Activated naive CD8-positive, alpha-beta T cell treated with anti-CD3 and anti-CD28 coated beads, Interleukin-2, amount 10 ng/mL, durations not matched to agents 7 days and 5 days (primary cell): ENCODE measurements at places on chromosomes 1 and 21. TPM values are rescaled to one million over a fixed set of nuclear protein-coding genes. Genes with fewer than 3 reads are reported as not detected.

Gene DCDC2B
- 0.17 TPM for total RNA-seq

Gene NCAM2
- total RNA-seq, result not detected

Gene CYP4B1
- not detected for total RNA-seq

Gene CR1L
- total RNA-seq, result 1.1 TPM

Gene ADAMTS5
- total RNA-seq, result not detected

DNA sequence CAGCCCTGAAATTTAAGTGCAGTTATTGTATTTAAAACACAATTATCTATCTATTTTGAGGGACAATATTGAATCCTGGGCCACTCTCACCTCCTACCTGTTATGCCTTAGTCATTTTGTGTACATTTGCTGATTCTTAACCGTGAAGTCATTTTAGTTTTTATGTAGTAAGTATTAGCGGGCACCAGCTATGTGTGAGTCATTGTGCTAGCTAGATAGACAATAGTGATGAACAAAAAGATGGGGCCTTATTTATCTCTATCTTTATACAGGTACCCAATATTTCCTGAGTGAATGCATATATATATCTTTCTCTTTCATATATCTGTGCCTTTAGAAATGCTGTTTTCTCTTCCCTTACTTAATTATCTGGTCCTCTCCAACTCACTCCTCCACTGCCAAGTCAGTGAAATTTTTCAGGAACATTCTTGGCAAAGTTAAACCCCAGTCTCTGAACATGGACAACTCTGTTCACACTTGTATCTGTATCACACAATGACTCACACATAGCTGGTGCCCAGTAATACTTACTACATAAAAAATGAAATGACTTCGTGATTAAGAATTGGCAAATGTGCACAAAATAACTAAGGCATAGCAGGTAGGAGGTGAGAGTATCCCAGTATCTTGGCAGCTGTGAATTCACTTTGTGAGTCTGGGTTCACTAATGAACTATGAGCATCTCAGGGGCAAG is 166.0 kb upstream of the C8B start:
- no peak overlapping the region for H3K27ac ChIP-seq
- DNase-seq, result no peak
- no peak overlapping the region for H3K4me3 ChIP-seq
- H3K36me3 ChIP-seq, result no peaks in the 10 kb centered on the region
- no peaks in the 10 kb centered on the region for H3K4me1 ChIP-seq

- no peak for DNase-seq
- H3K36me3 ChIP-seq, result no peaks in the 10 kb centered on the region
- H3K4me3 ChIP-seq, result peak overlapping the region; percentile 88
- H3K27me3 ChIP-seq, result peaks cover 45% of the 10 kb centered on the region
These were observed 1.5 kb upstream of the CRABP2 start for GRCh38 chr1:156706657-156707416.

DNA sequence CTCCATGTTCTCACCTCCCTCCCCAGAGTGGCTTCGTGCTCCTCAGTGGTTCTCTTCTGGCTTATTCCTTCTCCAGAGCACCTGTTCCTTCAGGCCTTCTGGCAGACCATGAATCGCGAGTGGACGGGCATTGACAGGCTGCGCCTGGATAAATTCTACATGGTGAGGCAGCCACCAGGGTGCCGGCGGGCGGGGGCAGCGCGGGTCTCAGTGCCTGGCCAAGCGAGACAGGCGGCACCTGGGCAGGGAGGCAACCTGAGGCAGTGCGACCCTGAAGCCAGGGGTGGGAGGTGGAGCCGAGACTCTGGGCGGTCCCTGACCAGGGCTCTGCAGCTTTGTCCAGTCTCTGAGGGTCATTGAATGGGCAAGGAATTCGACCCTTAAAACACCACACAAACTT is 3.9 kb downstream of the RRP1 start:
- DNase-seq, result no peak
- H3K4me3 ChIP-seq, result no peak overlapping the region
- H3K36me3 ChIP-seq, result peaks cover 16% of the 10 kb centered on the region
- H3K27me3 ChIP-seq, result no peaks in the 10 kb centered on the region
- peaks cover 15% of the 10 kb centered on the region for H3K4me1 ChIP-seq

GRCh38 chr1:203627851-203628200 is 1.2 kb downstream of the ATP2B4 start:
- H3K27ac ChIP-seq, result peak overlapping the region; percentile 86
- H3K27me3 ChIP-seq, result no peaks in the 10 kb centered on the region
- H3K4me3 ChIP-seq, result peak overlapping the region; percentile 93
- H3K36me3 ChIP-seq, result peaks cover 21% of the 10 kb centered on the region

- no peaks in the 10 kb centered on the region for H3K27me3 ChIP-seq
- no peak for DNase-seq
These were observed 3.9 kb upstream of the ZBED6 start for GRCh38 chr1:203791498-203791897.

DNA sequence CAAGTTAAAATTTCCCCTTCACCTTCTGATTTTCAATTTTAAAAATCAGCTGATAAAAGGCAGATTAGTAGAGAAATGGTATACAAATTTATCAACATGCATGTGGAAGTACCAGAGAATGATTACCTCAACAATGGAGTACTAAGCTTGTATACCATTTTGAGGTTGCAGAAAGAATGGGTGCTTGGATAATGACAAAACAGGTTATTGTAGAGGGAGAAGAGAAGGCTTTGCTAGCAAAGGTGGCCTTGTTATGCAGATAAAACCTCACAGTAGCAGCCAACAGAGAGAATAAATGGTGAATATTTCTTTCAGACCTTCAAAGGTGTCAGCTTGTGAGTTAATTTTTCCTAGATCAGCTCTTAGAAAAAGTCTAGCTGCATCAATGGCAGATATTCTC is 1174.9 kb upstream of the ADGRL4 start:
- H3K4me3 ChIP-seq, result no peak overlapping the region
- no peaks in the 10 kb centered on the region for H3K27me3 ChIP-seq
- H3K27ac ChIP-seq, result no peak overlapping the region

- no peaks in the 10 kb centered on the region for H3K36me3 ChIP-seq
- H3K27me3 ChIP-seq, result no peaks in the 10 kb centered on the region
- no peak overlapping the region for H3K27ac ChIP-seq
- no peak overlapping the region for H3K4me3 ChIP-seq
- no peaks in the 10 kb centered on the region for H3K4me1 ChIP-seq
These were observed 322.7 kb downstream of the PTBP2 start for GRCh38 chr1:97044159-97044760.
